Keratinocyte (primary cell): ENCODE measurements at places on chromosomes 16 and 17. TPM values are rescaled to one million over a fixed set of nuclear protein-coding genes. Genes with fewer than 3 reads are reported as not detected.

The TVP23A gene
- not detected in 3 replicates for polyA plus RNA-seq

The SECTM1 gene
- polyA plus RNA-seq: 1.7 to 2.2 TPM (median 2.0 TPM) in 3 replicates

DNA sequence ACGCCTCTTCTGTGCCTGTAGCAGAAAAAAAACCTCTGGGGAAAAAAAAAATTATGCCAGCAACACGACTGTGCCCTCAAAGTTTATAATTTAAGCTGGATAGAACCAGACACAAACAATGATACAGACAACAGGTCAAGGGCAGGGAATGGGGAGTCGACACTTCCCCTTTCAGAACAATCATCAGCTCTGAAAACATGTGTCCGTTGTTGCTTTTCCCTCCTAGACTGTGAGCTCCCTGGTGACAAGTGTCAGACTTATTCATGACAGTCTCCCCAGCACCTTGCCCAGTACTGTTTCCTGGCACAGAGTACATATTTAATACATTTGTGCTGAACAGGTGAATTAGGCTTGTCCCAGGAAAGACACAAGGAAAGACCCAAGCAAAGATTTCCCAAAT is 178.3 kb downstream of the SOX9 start:
- no peak for DNase-seq

DNA sequence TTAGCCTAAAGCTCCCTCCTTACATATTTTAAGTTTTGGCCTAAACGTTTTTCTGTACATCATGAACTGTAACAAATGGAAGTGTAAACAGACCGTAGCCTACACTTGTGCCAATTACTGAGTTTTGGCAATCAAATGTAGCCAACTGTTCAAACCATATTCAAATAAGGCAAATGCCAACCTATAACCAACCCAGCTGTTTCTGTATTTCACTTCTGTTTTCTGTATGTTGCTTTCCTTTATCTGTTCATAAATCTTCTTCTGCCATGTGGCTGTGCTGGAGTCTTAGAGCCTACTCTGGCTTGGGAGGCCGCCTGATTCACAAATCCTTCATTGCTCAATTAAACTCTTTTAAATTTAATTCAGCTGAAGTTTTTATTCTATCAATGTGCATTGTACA is 6.9 kb upstream of the C16orf78 start:
- no peak for DNase-seq

DNA sequence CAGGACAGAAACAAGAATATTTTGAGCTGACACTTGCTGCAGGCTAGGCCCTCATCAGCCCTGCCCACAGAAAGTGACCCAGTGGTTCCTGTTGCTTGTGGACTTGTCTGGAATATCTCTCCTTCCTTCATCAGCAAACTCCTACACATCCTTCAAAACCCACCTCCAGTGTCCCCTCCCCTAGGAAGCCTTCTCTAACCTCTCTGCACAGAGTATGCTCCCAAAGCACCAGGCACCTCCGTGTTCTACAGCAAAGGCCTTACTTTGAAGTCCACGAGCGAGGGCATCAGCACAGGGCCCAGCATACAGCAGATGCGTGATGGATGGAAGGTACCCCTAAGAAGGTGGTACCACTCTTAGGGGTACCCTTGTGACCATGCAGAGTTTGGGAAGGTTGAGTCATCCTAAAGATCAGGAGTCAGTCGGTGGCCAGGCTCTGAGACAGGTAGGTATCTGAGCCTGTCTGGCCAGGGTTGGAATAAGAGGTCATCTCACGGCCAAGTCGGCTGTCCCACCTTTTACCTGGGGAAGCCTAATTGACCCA is 2.0 kb downstream of the CCDC102A start:
- DNase-seq: no peak

DNA sequence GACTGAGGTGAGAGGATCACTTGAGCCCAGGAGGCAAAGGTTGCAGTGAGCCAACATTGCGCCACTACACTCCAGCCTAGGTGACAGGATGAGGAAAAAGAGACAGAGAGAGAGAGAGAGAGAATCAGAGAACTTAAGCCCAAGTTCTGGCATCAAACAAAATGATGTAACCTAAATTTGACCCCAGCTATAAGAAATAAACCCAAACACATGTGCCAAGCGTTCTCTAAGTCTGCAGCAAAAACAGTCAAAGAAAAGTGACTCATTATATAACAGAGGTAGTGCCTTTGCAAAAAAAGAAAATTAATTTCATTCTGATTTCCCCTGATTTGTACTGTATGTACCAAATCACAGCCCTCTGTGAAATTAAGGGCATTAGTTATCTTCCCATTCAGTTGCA is 89.5 kb downstream of the CDH11 start:
- DNase-seq: no peak

DNA sequence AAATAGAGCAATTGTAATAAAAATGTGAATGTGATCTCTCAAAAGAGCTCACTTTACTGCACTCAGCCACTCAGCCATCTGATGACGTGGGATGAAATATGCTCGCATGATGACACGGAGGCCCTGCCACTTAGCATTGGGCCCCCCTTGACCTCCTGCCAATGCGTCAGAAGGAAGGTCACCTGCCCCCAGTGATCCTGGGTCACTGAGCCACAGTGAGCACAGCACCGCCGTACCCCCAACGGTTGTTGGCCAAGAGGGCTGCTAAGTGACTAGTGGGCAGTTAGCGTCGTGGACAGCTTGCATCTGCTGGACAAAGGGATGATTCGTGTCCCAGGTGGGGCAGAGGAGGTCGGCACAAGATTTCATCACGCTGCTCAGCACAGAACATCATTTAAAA is 22.9 kb downstream of the ZC3H18 start:
- no peak for DNase-seq
